ENCODE measurements at places on chromosomes 12 and 14. TPM values are rescaled to one million over a fixed set of nuclear protein-coding genes. Genes with fewer than 3 reads are reported as not detected.

The LBHD2 gene
- not detected for total RNA-seq

The KRT78 gene
- total RNA-seq, result not detected

The SYCP3 gene
- total RNA-seq, result not detected

The DEPDC4 gene
- 0.20 TPM for total RNA-seq

The SLC10A1 gene
- not detected for total RNA-seq

The SMIM41 gene
- not detected for total RNA-seq

DNA sequence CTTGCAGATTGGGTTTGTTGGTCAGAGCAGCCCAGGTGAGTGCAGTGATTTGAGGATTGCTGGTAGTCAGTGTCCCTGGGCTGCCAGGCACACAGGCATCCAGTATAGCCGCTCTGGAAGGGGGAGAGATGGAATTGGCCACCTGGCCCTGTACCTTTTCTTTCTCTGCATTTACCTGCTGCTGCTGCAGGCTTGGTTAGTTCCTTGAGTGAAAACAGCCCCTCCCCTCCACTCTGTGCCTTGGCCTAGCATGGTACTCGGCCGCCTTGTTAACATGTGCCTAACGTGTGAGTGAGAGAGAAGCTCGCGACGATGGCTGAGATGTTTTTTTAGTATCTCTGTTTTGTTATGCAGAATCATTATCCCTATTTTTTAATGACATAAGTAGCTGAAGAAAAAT, 49.3 kb upstream of the AMN start:
- DNase-seq, result no peak

DNA sequence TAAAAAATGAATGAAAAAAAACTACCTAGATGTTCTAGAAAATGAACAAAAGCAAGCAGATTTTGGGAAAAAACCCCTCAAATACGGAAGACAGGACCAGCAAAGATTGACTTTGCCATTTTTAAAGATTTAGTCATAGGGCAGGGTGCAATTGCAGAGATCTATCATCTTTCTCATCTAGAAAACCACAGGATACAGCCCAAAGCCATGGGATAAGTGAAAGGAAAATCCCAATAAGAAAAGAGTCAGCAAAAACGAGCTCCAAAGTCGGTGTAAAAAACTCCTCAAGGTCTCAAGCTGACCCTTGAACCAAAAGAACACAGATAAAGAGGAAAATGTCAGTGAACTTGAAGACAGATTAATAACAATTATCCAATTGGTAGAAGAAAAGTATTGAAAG, 28.0 kb downstream of the CEP290 start:
- DNase-seq, result no peak

DNA sequence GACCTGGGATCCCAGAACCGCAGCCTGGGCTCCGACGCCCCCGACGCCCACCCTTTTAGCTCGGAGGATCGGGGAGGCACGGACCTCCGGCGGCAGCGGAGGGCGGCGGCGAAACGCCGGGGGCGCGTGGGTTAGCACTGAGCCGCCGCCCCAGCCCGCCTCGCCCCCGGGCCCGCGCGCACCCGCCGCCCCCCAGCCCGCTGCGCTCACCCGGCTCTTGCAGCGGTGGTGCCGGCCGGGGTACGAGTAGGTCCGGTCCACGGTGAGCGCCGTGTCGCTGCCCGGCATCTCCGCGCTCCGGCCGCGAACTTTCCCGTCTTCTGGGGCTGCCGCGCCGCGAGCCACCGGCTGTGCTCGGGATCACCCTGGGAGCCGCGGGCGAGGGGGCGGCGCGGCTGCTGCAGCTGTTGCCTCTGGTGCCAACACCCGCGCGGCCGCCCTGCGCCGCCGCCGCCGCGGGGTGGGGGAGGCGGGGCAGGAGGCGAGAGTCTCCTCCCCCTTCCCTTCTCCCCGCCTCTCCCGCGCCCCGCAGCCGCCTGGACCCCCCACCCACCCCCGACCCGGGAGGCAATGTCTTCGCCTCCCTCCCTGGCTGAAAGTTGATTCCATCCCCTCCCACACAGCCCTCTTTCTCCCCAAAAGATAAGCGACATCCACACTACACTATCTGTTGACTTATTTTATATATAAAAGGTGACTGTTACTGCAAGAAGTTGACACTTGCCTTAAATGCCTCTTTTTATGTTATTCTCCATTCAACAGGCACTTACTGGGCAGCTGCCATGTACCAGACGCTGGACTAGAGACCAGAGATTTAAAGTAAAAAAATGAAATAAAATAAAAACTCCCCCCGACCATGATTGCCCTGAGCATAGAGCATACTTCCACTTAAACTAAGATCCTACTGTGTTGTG, at the start of gene TMCC3:
Gene TMCC3, minus strand, starts transcription at position 415 of the 914 bp plus-strand sequence. Its CDS starts 127 bp downstream, at position 288.
- peak; percentile 79 for DNase-seq

- no peak for DNase-seq
Observed at GRCh38 chr12:68727776-68728175, 18.2 kb upstream of the SLC35E3 start.

- DNase-seq, result no peak
Observed at GRCh38 chr12:132469423-132469822, 20.5 kb upstream of the FBRSL1 start.

DNA sequence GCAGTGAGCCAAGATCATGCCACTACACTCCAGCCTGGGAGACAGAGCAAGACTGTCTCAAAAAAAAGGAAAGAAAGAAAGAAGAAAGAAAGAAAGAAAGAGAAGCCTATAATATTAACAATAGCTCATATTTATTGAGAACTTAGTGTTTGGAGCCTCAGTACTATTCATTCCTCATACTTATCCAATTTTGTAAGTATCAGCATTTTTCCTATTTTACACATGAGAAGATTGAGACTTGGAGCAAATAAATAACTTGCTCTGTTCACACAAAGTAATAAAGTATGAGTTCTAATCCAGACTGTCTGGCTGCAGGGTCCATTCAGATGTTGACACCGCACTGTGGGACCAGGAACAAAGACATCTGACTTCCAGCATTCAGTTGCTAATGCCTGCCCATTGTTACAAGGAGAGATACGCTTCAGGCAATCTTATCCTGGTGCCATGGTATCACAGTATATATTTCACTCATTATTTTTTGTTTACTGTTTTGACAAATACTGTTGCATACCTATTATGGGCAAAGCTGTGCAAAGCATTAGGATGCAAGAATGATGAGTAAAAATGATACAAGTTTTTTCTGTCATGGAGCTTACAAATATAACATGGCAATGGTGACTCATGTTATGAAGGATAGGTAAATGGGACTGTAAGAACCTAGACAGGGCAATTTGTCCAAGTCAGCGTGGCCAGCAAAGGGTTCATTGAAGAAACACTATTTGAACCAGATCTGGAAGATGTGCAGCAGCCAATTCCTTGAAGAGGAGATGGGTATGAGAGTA, 21.4 kb upstream of the TMTC2 start:
- no peak for DNase-seq

DNA sequence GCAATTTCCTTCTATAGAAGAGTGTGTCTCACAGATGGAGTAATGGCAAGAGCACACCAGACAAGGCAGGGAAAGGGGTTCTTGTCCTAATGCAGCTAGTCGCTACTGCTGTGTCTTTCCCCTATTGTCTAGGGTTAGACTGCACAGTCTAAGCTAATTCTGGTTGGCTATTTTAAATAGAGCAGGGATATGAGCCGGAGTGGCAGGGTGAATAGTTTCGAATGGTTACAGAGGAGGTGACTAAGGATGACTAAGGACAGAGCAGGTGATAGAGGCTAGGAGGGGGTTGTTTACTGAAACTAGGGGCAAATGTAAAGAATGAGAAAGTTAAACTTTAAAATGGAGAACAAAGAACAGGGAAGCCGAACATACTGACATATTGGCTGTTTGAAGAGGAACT, 25.6 kb upstream of the CPNE8 start:
- DNase-seq, result no peak

- DNase-seq, result no peak
Observed at GRCh38 chr12:87169010-87169409, 860.2 kb downstream of the C12orf50 start.

GRCh38 chr14:58865514-58866281, 227.9 kb downstream of the DACT1 start:
- DNase-seq, result no peak

GRCh38 chr12:21337959-21338744, 3.4 kb upstream of the SLCO1A2 start:
- DNase-seq, result no peak

DNA sequence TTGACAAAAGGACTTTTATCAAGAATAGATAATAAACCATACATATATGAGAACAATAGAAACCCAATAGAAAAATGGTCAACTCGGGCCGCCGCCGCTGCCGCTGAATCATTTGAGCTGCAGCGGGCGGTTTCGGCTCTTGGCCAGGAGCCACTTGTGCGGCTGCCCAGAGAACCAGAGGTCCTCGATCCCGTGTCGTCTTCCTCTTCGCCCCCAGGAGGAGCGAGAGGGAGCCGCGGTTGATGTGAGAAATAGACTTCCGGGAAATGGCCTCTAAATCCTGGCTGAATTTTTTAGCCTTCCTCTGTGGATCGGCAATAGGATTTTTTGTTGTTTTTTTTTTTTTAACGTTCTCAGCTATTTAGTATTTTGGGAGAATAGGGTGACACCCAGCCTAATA, 44.8 kb downstream of the CPSF6 start:
- DNase-seq, result peak; percentile 83

- peak; percentile 63 for DNase-seq
Observed at GRCh38 chr12:42589465-42590329, at the start of gene PRICKLE1. Gene PRICKLE1, minus strand, starts transcription at chr12:42589746. Its CDS starts 117,230 bp downstream, at chr12:42472516.

GRCh38 chr12:29234965-29235626, 86.0 kb downstream of the FAR2 start:
- DNase-seq, result peak; percentile 91

- no peak for DNase-seq
Observed at GRCh38 chr14:65366802-65367565, 45.5 kb upstream of the FUT8 start.

GRCh38 chr14:60722357-60723115, 1.6 kb downstream of the SIX4 start:
- peak; percentile 25 for DNase-seq

GRCh38 chr14:49405291-49405690, 180.9 kb downstream of the RPS29 start:
- no peak for DNase-seq

DNA sequence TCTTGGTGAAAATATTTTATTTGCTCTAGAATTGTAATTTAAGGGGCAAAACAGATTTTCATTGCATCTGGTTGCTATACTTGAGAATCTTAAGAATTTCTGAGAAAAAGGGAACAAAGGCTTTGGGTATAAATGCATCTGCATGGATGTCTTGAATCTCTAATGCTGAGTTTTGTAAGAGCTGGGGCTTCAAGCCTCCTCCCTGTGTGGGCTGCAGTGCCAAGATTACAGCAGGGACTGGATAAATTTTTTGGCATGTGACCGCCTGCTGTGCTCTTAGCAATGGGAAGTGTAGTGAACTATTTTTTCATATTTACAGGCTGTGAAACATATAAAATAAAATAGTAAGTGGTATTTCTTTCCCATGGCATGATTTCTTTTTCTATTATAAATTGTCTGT, 70.0 kb downstream of the SLC38A6 start:
- DNase-seq, result no peak

DNA sequence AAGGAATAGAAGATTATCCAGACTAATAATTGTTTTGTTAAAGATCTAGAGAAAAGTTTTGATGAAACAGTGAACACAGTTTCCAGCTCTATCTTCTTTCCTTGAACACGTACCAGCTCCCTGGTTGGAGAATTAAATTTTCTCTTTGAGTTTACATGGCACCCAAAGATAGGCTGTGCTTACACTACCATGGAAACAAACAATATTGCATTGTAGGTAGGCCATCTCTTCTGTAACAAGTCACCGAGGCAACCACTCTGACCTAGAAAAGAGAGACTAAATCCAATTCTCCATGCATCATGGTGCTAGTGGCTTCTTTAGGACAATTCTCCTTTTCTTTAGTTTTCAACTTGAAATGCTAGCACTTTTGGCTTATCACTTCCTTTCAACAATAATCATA, 9.9 kb downstream of the BMAL2 start:
- peak; percentile 20 for DNase-seq

DNA sequence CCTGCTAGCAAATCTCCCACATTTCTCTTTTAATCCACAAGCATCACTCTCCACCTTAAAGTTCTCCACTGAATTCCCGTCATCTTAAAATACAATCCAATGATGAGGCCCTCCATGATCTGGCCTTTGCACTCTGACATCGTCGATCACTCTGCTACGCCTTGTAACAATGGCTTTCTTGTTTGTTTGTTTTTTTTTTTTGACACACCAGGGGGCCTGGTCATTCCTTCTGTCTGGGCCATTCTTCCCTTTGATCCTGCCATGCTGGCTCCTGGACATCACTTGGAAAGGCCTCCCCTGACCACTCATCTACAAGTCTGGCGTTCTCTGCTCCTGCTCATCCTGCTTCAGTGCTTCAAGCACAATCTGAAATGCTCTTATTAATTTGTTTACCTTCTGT, 233.5 kb downstream of the PPM1H start:
- no peak for DNase-seq

Measured in lung microvascular endothelial cell (primary cell).